ENCODE measurements at places on chromosomes 2 and 18.

DNA sequence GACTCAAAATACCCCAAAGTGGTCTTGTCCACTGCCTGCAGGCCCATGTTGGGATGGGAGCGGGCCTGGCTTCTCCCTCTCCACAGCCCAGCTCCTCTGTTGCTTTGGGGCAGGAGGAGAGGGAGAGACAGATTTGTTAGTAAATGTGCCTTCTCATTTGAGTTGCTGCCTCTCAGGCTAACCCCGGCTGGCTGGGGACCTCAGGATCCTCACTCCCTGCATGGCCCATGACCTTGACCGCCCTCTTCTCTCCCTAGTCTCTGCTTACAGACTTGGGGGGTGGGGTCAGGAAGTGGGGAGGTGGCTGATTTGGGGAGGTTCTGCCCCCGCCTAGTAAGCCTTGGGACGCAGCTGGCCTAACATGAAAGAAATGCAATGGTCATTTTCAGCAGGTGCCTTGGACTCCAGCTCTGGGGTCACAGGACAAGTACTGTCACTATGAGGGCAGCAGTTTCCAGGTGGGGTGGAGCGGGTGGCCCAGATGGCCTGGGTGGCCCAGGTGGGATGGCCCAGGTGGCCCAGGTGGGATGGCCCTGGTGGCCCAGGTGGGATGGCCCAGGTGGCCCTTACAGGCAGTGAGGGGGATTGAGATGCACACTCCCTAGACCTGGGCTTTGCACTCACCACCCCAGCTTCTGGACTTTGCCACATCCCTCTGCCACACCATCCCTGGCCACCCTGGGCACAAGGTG is 24.1 kb downstream of the HJURP start:
- DNase-seq: no peak

GRCh38 chr2:54486766-54487165 is 30.6 kb downstream of the SPTBN1 start:
- DNase-seq: no peak

- no peak for DNase-seq
Observed at GRCh38 chr2:72134997-72135800, 12.5 kb downstream of the CYP26B1 start.

DNA sequence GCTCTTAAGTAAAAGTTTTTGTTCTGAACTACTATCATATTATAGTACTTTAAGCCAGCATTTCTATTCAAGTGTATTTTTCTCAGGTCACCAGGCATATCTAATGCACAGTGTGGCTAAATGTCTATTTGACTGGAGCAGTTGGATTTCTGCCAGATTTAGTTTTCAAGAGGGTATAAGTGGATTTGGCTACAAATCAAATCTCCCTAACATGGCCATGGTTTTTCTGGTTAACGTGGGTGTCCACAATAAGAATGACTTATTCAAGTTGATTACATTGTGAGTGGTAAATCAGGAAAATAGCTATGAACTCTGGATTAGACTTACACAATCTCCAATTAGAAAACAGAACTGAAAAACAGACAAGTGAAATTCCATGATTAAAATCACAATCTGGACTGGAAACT is 5.7 kb upstream of the CHN1 start:
- DNase-seq: no peak
